ENCODE measurements at places on chromosomes 6 and 20.

DNA sequence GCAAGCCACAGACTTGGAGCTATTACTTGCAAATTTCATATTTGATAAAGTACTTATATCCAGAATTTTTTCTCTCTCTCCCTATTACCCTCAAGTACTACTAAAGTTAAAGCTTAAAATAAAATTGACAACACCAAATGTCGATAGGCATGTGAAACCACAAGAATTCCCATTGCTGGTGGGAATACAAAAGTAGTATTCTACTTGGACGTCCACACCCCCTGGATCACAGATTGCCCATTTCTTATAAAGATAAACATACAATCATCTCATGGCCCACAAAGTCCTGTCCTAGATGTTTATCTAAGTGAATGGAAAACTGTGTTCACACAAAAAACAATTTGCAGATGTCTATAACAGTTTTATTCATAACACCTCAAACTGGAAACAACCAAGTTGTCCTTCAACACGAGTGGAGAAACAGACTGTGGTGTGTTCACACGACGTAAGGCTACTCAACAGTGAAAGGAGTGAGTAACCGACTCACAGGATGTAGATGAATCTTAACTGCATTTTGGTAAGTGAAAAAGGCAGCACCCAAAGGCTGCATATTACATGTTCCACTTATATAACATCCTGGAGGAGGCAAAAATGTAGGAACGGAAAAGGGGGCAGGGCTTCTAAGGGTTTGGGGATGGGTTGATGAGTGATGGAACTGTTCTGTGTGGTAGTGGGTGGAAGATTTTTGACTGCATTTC is 297.4 kb downstream of the THBS2 start:
- DNase-seq = no peak

GRCh38 chr20:9093218-9093957 is 24.5 kb downstream of the PLCB4 start:
- no peak for DNase-seq

- DNase-seq = no peak
These were observed 49.1 kb downstream of the NFATC2 start for GRCh38 chr20:51493346-51493791.

GRCh38 chr6:21046276-21046675 is 512.0 kb downstream of the CDKAL1 start:
- DNase-seq = no peak

Measured in ovary (tissue), 10 donors.